ENCODE measurements at places on chromosomes 4 and X. TPM values are rescaled to one million over a fixed set of nuclear protein-coding genes. Genes with fewer than 3 reads are reported as not detected.

DNA sequence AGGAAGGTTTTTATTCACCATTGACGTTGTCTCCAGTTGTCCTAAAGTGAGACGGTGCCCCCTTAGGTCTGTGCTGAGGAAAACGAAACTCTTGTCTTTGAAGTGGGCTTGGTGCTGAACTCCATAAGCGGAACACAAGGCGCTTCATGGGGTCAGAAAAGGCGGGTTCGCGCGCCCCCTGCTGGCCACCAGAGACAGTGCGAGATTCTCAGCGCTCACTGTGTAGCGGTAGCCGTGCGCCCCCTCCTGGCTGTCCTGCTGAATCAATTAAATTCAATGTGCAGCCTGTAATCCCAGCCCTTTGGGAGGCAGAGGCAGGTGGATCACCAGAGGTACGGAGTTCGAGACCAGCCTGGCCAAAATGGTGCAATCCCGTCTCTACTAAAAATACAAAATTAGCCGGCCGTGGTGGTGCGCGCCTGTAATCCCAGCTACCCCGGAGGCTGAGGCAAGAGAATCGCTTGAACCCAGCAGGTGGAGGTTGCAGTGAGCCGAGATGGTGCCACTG lies 64.1 kb downstream of the RLIM start:
- H3K36me3 ChIP-seq: no peaks in the 10 kb centered on the region
- no peak overlapping the region for H3K4me3 ChIP-seq
- no peaks in the 10 kb centered on the region for H3K4me1 ChIP-seq
- peak; percentile 94 for DNase-seq
- no peaks in the 10 kb centered on the region for H3K27me3 ChIP-seq

- H3K4me1 ChIP-seq: no peaks in the 10 kb centered on the region
- H3K4me3 ChIP-seq: no peak overlapping the region
- no peak overlapping the region for H3K27ac ChIP-seq
- no peaks in the 10 kb centered on the region for H3K27me3 ChIP-seq
These were observed 219.0 kb upstream of the CPEB2 start for GRCh38 chr4:14783011-14783877.

DNA sequence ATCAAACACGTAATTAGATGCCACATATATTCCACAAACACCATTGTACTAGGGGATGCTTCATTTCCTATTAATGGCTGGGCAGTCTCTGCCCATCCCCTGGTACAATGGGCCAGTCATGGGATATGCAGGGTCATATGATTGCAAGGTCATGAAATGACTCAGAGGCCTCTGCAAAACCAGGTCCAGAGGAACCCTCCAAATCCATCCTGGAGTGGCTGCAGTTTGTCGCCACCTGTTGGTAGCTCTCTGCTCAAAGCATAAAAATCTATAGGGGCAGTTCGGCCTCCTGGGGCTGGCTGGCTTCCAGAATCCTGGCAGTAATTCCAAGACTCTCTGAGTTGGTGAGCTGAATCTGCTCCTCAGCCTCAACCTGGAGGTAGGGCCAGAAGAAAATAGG lies 22.9 kb upstream of the PUDP start:
- H3K27me3 ChIP-seq: no peaks in the 10 kb centered on the region
- no peak for DNase-seq
- no peak overlapping the region for H3K4me3 ChIP-seq
- no peaks in the 10 kb centered on the region for H3K36me3 ChIP-seq
- H3K4me1 ChIP-seq: no peaks in the 10 kb centered on the region
- H3K27ac ChIP-seq: no peak overlapping the region

DNA sequence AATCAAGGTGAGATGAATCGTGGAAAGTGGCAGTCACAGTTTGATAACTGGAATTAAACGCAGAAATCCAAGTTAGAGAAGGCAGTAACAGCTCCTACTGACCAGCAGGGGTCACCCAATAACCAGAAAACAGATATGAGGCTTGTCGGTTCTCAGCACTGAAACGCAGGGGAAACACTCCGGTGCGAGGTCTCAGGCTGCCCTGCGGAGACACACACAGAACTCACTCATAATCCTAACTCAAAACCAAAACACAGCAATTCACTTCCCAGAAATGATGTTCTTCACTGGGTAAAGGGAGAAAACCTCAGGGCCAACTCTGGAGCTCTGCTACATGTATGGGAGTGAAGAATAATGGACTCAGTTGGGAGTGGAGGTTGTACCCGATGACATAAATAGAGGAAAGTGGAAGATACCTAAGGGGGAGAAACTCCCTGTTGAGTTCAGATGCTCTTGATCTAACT lies 384.4 kb downstream of the RAPGEF2 start:
- DNase-seq: no peak
- H3K27ac ChIP-seq: no peak overlapping the region
- H3K4me3 ChIP-seq: peak overlapping the region; percentile 26
- no peaks in the 10 kb centered on the region for H3K36me3 ChIP-seq
- no peaks in the 10 kb centered on the region for H3K27me3 ChIP-seq

DNA sequence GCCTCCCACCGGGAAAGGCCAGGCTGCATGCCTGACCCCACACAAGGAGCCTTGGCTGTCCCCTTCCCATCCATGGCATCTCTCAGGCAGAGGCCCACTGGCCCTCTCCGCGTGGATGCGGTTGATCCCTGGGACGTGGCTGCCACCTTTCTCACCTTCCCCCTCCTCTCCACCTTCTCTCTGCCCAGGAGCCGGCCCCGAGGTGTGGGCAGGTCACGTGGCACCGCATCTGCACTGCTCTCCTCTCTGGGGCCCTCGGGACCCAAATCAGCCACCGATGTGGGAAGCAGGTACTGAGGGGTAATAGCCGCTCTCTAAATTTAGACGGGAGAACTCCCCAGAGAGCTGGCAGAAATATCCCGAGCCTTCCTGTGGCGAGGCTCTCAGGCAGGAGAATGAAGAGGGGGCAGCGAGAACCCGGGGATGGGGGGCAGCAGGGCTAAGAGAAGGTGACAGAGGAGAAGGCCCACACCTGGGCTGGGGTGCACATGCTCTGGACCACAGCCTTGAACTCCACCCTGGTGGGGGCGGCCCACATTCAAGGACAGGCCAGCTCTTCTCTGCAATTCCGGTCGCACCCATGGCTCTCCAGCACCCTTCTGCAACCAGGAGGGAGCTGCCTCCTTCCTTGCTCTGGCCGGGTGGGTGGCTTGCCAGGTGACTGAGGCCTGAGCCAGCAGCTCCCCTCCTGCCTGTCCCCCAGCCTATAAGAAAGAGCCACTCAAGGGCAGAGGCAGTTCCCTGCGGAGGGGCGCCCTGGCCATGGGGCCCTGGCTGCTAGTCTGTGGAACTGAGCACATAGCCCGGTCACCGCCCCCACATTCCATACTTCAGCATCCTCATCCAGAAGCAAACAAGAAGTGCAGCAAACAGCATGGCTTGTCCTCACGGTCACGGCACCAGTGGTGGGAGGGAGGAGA lies 9.6 kb upstream of the DUSP9 start:
- no peak overlapping the region for H3K4me3 ChIP-seq
- H3K27me3 ChIP-seq: no peaks in the 10 kb centered on the region
- no peak overlapping the region for H3K27ac ChIP-seq
- no peaks in the 10 kb centered on the region for H3K4me1 ChIP-seq

DNA sequence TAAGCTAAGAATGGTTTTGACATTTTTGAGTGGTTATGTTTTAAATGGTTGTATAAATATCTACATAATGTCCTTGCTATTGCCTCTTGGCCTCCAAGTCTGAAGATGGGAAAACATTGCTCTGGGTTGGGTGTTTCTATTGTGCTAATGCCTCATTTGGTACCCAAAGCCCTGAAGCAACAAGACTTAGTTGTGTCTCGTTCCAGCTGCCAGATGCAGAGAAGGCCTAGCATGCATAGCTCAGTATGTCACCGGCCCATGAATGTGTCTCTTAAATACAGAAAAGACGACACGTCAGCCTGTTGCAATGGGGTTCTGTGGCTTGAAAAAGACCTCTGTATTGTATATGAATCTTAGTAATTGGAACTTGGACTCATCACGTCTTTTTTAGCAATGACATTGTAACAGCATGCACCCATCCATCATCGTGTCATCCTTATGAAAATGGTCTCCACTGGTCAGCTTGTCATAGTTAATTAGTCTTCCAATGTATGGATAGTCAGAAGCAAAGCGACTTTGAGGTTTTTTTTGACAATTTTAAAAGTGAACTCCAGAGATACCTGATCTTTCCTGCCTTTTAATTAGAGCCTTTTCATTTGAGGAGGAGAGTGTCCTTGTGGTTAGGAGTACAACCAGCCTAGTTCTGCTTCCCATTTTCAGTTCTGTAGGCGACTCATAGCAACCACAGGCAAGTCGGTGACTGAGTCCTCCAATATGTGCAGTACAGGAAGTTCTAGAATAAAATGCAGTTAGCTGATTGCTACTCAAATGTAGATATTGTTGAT lies 126.4 kb upstream of the GATB start:
- DNase-seq: no peak
- H3K4me3 ChIP-seq: no peak overlapping the region
- H3K27me3 ChIP-seq: no peaks in the 10 kb centered on the region
- H3K27ac ChIP-seq: no peak overlapping the region
- H3K4me1 ChIP-seq: no peaks in the 10 kb centered on the region

DNA sequence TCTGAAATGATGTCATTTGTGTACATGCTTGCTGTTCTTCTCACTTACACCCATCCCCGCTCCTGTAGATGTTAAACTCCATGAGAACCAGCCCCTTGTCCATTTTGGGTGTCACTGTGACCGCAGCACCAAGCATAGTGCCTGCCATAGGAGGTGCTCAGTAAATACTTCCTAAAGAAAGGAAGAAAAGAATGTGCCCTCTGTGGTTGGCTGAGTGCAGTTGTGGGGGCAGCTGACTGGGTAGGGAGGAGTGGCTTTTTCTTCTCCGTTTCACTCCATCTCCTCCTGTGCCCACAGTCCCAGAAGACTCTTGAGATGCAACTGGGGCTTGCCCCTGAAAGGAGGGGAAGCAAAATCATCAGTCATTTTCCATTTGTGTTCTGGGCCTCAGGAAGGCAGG lies 25.5 kb downstream of the PHEX start:
- H3K36me3 ChIP-seq: no peaks in the 10 kb centered on the region
- DNase-seq: no peak
- H3K27ac ChIP-seq: no peak overlapping the region
- H3K4me3 ChIP-seq: no peak overlapping the region
- H3K27me3 ChIP-seq: peaks cover 12% of the 10 kb centered on the region
- no peaks in the 10 kb centered on the region for H3K4me1 ChIP-seq

GRCh38 chr4:142434519-142435224 lies 411.4 kb downstream of the INPP4B start:
- H3K36me3 ChIP-seq: no peaks in the 10 kb centered on the region
- no peak overlapping the region for H3K4me3 ChIP-seq
- no peaks in the 10 kb centered on the region for H3K27me3 ChIP-seq
- H3K27ac ChIP-seq: no peak overlapping the region
- H3K4me1 ChIP-seq: no peaks in the 10 kb centered on the region

DNA sequence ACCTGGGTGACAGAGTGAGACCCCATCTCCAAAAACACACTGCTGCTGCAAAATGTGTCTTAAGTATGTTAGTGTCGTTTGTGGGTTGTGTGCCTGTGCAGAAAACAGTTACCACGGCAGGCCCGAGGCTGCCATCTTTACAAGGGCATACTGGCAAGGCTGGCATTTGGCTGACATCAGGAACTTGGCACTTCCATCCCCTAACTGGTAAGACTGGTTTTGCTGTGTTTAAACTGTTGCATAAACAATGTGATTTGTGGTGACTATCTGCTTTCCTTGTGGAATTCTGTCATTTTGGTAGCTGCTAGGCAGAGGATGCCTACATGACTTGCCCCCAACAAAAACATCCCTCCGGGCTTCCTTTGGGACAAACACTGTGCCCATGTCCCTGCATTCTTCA lies 12.3 kb downstream of the LRP2BP start:
- no peaks in the 10 kb centered on the region for H3K36me3 ChIP-seq
- peaks cover 22% of the 10 kb centered on the region for H3K4me1 ChIP-seq

FMR1NB gene
- polyA plus RNA-seq: 0.19 TPM

YY2 gene
- 0.85 TPM for polyA plus RNA-seq

Measured in pancreas (tissue), 10 donors.